ENCODE measurements at places on chromosomes 16 and 17.

- no peak for DNase-seq
Measured at GRCh38 chr16:11416228-11417001, 71.2 kb downstream of the RMI2 start.

GRCh38 chr16:14186007-14186794, 115.1 kb downstream of the MRTFB start:
- no peak for DNase-seq

DNA sequence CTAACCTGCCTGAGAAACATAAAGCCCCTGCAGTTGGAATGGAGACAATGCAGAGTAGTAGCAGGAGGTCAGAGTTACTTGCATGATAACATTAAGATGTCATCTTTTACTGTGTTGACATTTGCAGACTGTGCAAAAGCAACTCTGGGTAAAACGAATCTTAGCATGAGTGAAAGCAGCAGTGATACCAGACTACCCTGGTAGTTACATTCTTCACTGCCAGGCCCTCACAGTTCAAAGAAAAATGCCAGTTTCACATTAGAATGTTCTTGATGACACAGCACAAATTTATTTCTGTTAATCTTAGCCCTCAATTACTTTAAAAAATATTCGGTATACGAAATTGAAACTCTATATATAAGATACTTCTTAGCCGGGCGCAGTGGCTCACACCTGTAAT, 12.2 kb downstream of the MPHOSPH6 start:
- DNase-seq, result no peak

- no peak for DNase-seq
Measured at GRCh38 chr17:72472106-72472505, 351.3 kb downstream of the SOX9 start.

- DNase-seq, result no peak
Measured at GRCh38 chr16:3949946-3950342, 69.4 kb upstream of the CREBBP start.

DNA sequence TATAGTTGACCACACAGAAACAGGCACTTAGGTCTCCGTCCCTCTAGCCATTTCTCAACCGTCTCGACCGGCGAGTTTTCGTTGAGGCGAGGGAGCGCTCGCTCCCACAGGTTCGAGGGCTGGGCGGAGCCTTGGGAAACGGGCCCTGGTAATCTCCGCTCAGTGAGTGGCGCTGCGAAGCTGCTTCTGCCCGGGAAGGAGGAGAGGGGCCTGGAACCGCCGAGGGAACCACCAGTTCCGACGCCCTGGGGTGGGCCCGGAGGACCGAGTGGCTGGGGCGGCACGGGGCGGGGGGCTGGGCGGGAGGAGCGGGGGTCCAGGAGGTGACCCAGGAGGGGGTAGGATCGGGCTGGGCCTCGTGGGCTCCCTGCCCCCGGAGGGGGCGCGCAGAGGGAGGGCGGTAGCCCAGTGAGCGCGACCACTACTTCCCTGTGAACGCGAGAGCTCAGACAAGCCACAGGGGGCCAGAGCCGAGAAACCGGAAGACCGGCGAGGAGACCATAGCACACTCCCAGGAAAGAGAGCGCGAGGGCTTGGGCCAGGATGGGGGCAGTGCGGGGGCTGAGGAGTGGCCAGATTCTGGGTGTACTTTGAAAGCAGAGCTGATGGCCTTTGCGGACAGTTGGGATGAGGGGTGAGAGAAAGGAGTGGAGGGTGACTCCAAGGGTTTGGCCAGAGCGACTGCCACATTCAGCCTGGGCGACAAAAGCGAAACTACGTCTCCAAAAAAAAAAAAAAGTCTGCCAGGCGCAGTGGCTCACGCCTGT, 29.9 kb upstream of the ARL4D start:
- DNase-seq, result peak; percentile 64

- DNase-seq, result no peak
Measured at GRCh38 chr16:6009151-6009550, 911.6 kb upstream of the EEF2KMT start.

DNA sequence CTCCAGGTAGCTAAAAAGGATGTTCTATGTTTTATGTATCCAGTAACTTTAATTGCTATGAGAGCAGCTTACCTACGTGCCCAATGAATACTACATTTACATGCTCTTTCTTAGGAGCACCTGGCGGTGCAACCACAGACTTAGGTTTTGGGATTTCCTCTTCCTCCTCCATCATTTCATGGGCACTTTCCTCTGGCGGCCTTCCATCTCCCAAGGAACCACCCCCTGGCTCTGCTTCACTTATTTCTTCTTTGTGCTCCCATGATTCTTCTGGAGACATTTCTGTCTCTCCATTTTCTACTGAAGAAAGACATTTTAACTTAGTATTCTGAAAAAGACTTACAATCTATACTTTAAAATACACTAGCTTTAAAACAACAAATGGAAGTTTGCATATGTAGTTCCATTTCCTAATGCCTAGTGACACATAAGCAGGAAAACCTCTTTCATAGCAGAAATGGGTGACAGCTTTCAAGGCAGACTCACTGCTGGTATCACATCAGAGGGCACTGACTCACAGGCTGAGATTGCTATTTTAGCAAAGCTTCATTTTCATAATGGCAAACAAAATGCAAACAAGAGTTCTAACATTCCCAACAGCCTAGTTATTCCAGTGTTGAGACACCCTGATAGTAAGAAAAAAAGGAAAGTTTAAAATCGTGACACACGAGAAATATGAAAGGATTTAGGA, 19.1 kb downstream of the GSPT1 start:
- DNase-seq, result no peak

DNA sequence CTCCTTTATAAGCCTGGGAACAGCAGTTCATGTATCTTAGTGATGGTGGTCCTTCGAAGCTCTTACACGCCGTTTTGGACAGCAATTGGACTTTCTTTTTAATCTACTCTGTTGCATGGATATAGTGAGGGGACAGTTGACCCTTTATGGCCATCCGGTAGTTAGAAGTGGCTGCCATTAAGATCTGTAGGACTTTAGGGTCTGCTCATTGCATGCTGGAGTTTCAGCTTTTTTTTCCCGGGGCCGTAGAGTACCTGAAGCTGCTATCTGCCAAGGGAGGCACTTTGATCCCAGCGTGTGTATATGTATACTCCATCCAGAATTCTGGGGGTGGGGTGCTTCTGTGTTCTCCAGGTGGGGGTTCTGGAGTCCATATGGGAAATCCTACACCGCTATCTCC, 1.2 kb downstream of the CYB5D1 start:
- DNase-seq, result no peak

- DNase-seq, result no peak
Measured at GRCh38 chr16:31356566-31357323, 1.8 kb downstream of the ITGAX start.

- DNase-seq, result no peak
Measured at GRCh38 chr16:78879011-78879410, 721.5 kb downstream of the MAF start.

GRCh38 chr17:44628243-44629188, 27.8 kb upstream of the MEIOC start:
- DNase-seq, result no peak

DNA sequence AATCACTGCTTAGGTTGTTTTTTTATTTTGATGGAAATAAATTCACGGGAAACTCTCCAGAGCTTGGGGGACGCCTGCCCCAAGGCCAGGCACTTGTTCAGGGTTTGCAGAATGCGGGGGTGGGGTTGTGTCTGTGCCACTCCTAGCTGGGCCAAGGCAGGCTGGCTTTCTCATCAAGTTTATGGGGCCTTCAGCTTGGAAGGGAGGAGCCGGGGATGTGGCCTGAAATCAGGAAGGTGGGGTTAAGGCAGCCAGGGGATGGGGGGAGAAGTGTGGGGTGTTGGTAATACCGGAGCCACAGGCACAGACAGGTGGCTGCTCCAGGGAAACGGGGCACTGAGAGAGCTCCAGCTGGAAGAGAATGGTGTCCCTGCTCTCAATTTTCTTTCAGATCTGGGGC, 1.7 kb upstream of the CHAD start:
- no peak for DNase-seq

DNA sequence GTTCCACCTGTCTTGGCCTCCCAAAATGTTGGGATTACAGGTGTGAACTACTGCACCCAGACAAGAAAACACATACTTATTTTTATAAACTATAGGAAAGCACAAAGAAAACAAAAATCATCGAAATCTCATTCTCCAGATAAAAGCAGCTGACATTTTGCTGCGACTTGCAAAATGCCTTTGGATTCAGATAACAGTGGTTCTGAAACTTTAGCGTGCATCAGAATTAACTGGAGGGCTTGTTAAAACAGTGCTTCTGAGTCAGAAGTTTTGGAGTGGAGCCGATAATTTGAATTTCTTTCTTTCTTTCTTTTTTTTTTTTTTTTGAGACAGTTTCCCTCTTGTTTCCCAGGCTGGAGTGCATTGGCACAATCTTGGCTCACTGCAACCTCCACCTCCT, 17.7 kb upstream of the GJD3 start:
- no peak for DNase-seq

DNA sequence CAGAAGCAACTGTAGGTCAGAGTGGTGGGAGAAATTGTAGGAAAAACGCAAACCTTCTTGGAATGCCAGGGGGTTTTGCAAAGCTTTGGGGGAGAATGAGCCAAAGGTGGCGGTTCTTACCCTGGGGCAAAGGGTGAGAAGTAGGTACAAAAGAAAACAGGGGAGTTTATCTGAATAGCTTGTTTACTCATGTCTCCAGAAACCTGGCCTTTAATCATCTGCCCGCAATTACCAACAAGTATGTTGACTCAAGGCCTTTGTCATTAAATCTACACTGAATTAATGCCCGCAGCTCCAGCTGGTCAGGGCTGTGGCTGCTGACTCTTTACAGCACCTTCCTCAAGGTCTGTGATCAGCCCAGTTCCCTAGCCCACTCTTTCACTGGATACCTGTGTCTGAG, 320.1 kb downstream of the CBLN1 start:
- no peak for DNase-seq

DNA sequence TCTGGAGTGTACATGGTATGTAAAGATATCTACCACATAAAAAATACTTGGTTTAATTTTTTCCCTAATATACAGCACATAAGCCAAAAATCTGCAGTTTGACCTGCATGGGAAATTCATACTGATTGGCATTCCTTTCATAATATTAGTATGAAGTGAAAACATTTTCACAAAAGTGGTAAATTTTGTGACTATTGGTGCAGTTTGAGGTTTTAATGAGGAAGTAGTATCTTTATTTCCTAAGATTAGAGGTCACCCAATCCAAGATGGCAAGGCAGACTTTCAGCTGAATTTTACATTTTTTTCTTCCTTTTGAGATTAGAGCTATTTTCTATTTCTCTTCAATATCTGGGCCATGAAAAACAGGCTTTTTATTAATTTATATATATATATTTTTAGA, 21.2 kb downstream of the METTL9 start:
- DNase-seq, result no peak

- DNase-seq, result no peak
Measured at GRCh38 chr16:5032748-5033167, 977 bp downstream of the NAGPA start.

DNA sequence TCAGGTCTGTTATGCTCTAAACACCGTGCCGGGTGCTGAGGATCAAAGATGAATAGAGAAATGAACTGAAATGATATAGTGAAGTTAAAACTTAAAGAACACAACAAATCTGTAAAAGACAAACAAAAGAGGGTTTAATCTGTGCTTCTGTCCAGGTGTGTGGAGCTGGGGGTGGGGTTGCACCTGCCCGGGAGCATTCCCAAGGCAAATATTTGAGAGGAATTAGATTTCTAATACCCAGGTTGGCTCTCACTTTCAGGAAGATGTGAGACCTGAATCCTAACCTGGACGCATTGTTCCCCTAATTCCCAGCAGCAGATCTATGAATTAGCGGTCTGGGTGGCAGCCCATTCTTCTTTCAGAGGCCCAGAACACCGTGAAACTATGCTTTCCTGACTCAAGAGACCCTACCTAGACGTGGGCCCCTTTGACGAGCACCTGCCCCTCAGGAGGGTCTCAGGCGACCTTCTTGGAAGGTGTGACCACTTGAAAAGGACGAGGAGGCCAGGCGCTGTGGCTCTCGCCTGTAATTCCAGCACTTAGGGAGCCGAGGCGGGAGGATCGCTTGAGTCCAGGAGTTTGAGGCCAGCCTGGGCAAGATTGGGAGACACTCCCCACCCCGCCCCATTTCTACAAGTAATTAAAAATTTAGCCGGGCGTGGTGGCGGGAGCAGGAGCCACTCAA, 677 bp upstream of the RANGRF start:
- DNase-seq, result no peak

DNA sequence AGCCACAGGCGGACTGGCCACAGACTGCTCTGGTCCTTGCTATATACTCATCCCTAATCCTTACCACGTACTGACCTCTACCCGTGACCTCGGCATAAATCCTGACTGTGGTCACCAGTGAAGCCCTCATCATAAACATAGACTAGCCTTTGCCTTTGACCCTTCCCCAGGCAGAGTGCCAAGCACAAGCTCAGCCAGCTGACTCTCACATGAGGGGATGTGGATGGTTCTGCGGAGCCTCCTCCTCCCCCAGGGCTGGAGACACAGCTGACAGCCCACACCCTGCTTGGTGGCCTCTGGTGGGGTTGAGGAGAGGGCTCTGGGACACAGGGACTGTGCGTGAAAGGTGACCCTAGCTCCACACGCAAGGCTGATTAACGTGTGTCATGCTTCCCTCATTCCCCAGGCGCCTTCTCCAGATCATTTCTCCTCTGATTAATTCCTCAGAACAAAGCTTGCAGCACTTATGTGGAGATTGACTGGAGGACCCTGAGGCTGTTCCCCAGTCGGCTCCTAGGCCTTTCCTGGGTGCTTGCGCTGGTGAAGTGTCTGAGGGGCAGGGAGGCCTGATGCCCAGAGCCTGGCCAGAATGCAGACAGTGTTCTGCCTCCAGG, 241.5 kb upstream of the NLRP1 start:
- DNase-seq, result no peak

GRCh38 chr16:57614536-57614935, 13.9 kb upstream of the ADGRG1 start:
- peak; percentile 25 for DNase-seq

DNA sequence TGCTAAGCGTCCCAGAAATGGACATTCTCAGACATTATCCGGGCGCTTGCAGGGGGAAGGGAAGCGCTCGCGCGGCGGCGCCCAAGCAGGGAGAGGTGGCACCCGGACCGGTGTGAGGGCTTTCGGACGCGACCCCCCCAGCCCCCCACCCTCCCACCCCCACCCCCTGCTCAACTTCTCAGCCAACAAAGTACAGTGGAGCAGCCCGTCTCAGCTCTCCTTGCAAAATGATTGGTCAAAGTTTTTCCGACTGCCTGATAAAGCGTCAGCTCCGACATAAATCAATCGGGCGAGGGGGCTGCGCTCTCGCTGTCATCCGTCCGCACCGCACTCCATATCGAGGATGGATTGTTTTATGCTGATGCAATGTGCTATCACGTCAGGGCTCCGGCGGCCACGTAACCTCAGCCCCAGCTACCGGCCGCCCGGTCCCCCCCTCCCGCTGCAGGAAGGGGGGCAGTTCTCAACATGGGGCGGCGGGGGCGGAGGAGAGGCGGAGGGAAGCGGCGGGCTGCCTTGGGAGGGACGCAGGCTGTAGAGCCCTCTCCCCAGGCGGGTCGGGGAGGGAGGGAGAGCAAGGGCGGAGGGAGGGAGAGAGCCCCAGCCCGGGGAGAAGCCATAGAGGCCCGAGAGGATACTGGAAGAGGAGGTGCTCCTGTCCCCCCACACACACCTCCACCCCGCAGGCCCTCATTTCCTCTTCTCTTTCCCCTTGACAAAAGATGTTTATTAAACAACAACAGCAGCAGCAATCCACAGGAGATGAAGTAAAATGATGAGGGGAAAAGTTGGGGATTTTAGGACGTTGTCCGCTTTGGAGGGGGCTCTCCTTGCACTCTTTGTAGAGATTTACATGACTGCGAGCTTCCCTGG, at the start of gene HOXB9:
Gene HOXB9, minus strand, starts transcription at position 114 of the 873 bp plus-strand sequence. Its CDS starts 89 bp downstream, at position 25.
- DNase-seq, result peak; percentile 57
